RCC 7860 (cell line): ENCODE measurements at places on chromosomes 13 and 19.

DNA sequence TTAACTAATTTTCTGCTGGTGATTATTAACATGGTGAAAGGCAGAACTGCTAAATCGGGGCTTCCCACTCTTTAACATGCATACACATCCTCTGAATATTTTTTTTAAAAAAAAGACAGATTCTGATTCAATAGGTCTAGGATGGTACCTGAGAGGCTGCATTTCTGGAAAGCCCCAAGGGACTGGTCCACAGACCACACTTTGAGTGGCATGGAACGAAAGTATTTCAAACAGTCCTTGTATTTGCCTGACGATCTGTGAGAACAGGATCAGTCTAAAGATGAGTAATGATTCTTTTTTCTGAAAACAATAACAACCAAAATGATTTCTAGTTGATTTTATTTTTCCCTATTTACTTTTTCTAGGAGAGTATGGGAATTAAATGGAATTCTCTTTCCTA, 16.7 kb upstream of the SPART start:
- DNase-seq = no peak

DNA sequence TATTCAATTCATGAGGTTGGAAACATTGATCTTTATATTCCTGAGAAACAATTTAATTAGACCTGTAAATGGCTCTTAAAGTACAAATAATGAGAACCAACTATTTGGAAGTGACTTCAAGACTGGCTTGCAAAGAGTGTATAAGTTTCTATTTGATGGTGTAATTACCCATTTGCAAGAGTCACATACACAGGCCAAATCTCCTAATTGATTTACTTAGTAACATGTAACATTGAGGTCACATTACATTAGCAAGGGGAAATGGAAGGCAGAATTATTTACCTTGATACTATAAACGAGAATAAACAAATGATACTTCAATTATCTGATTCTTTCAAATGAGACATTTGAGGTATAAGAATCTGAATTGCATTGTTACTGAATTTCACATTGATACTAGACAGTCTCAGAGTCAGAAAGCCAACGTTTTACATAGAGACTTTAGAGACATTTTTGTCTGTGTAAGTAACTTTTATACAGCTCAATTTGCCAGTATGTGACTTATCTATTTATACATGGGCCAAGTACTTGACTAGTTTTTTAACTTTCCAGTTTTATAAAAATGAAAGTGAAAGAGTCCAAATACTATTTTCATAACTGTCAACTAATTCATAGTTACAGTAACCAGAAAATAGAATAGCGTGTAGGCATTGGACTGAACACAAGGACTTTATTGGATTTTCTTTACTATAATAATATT, 95.6 kb upstream of the RFC3 start:
- DNase-seq = no peak

DNA sequence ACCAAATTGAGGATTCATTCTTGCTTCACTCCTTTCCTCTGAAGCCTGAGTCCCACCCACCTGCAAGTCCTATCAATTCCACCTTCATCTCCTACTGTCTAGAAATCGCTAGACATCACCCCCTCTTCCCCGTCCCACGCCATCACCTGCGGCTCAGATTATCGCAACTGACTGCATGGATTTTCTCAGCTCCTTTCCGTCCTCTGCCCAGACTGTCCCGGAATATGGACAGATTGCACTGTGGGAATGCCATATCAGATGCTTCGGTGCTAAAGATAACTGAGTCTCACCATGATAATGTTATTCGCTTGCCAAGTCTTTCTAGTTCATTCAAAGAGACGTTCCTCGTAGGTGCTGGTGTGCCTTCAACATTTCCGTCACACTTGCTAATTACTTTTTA, 66.4 kb upstream of the USP29 start:
- DNase-seq = no peak

DNA sequence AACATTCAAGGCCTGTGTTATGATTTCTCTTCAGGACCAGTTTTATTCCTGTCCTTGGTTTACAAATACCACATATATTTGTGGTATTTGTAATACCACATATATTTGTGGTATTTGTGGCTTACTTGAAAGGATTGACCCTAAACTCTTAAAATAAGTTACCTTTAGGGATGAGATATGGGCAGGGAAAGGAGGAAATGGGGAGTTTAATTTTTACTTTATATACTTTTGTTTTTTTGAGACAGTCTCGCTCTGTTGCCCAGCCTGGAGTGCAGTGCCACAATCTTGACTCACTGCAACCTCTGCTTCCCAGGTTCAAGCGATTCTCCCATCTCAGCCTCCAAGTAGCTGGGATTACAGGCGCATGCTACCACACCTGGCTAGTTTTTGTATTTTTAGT, 2.3 kb upstream of the TGDS start:
- no peak for DNase-seq

GRCh38 chr13:28590461-28590860, 68.5 kb upstream of the POMP start:
- no peak for DNase-seq

DNA sequence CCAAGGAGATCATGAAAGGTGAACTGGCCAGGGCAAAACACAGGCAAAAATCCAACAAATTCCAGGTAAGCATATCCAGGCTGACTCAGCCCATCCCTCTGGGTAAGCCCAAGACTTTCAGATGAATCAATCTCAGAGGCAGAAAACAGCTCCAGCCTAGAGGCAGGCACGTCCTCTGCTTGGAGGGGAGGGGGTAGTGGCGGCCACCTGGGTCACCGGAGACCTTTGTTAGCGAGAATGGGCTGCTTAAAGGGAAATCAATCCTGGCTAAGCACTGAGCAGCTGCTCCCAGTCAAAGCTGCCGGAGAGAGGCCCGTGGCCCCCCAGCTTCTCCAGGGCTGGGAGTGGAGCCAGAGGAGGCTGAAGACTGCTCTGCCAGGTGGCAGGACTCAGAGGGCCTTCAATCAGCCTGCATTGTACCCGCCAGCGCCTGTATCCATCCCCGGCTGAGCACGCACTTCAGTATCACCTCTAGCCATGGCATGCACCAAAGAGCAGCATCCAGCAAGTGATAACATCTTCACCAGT, 48.2 kb downstream of the PIN1 start:
- no peak for DNase-seq

DNA sequence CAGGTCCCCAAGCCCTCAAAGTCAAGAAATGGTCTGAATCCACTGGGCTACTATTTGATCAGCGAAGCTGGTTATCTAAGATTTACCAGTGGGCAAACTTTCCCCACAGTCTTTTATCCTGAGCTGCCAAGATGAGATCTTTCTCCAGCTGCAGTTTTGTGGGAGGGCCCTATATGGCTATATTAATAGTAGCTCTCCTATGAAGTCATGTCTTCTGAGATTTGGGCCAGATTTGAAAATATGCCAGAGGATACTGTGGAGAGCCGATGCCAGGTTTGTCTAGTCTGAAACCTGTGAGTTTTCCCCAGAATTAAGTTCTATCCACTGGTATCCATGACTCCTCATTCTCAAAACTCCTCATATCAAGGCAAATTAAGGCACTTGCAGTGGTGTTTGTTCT, 173.2 kb downstream of the FLT1 start:
- no peak for DNase-seq

DNA sequence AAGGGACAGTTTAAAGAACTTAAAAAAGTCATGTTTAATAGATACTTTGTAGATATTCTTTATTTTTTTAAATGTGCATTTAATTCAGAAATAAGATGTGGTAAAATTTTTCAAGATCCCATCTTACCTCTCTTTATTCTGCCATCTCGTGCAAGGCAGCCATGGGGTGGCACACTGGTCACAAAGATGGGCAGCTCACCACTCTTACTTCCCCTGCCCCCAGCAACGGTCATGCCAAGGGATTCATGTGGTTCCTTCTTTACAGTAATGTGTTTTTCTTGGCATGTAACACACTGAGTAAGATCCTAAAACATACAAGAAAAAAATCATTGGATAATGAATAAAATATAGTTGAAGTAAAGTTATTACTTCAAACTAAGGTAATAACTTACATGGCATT, 64.2 kb downstream of the LNX2 start:
- no peak for DNase-seq

DNA sequence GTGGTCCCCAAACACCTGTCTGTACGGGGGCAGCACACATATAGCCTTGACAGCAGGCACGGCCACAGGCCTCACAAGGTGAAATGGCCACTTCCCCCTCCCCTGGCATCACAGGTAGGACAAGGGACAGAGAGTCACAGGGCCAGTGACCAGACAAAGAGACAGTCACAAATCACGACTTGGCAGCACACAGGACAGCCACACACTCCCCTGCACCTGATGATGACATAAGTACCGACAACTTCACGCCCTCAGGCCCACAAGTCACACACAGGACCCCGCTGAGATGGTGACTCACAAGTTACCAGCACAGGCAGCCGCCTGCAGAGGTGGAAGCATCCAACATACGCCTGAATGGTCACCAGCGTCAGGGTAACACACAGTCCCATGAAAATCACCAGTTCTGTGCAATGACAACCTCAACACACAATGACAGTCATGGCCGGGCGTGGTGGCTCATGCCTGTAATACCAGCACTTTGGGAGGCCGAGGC, 16.5 kb downstream of the TYK2 start:
- DNase-seq = peak; percentile 87

DNA sequence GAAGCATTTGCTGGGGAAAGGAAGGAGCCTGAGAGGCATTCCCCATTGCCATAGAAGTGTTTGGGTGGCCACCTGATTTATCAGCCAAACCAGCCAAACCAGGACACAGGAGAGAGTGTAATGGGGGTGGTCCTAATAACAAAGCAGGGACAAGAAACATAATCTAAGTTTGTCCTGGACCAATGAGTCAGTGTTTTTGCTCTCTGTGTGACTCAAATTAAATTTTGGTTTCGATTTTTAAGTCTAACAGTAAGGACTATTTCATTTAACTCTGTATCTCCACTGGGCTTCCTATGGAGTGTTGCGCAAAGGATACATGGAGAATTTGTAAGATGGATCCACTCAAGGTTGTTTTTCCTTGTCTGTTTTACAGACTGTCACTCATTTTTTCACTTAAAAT, 19.5 kb upstream of the TRPC4 start:
- DNase-seq = no peak

DNA sequence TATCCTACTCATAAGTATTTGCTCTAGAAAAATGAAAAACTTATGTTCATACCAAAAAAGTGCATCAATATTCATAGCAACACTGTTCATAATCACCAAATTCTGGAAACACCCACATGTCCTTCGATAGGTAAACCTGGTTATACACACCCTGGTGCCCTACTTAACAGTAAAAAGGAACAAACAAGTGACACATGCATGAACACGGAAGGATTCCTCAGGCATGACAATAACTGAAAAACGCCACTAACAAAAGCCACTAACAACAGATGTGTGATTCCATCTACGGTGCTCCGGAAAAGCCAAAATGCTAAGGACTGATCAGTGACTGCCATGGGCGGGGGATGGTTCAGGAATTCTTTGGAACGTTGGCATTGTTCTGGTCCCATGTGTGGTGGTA, 65.5 kb downstream of the STK24 start:
- DNase-seq = no peak

DNA sequence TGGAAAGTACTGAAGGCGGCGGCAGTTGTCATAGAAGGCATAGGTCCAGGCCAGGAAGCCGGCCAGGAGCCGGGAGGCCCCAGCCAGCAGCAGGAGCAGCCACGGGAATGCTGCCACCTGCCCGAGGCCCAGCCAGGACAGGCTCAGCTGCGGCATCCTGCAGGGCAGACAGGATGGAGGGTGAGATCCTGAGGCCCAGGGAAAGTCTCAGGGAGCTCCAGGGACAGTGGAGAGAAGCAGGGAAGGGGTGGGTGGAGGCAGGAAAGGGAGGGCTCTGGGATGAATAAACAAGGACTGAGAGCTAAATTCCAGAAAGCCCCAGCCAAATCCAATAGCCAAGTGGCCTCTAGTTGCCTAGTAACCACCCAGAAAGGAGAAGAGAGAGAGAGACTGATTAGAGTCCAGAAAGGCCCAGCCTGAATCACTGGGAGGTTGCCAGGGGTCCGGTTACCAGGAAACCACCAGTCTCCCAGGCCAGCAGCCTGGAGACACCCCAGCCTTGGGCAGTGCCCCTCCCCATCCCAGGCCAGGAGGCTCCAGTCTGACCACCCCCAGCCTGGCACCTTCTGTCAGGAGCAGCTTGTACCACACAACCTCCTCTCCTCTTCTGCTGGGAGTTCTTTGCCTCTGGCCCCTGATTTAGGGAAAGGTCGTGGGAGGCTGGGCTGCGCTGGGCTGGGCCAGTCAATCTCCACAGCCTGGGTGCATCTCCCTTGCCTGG, 7.5 kb upstream of the OR10H5 start:
- peak; percentile 37 for DNase-seq

DNA sequence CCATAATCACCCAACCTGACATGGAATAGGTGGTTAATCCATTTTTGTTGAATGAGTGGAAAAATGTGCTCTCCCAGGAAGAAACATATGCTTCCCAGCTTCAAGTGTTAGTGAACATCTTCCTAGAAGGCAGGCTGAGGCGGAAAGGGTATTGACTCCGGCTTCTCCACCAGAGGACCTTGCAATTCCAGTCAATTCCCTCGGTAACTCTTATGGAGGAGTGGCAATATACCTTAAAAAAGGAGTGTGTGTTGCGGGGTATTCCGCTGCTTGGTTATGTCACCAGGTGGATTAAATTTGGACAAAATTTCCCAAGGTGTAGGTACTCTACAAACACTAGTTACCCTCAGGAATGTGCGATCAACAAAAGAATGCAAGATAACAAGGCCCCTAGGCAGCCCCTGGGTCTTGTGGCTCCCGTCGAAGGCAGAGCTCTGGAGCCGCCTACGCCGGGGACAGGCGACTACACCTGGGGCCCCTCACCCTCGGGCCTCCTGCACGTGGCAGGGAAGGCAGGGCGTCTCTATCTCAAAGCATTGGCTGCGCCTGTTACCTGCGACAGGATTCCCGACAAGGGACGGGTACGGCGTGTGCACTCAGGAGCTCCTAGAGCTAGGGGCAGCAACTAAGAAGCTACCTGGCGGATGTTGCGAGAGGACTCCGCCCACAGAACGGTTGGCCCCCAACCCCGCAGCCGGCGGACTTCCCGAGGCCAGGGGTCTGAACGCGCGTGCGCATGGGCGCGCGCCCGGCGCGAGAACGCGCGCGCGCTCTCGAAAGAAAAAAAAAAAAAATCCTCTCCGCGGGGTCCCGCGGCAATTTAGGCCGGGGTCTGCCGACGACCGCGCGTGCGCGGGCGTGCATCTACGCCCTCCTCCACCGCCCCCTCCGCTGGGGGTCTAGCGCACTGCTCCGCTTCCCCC, at the start of gene WDR87:
Gene WDR87 (minus strand): TSS at position 649 of the 923 bp plus-strand sequence. CDS start 8,355 bp downstream, outside the sequence.
- no peak for DNase-seq

DNA sequence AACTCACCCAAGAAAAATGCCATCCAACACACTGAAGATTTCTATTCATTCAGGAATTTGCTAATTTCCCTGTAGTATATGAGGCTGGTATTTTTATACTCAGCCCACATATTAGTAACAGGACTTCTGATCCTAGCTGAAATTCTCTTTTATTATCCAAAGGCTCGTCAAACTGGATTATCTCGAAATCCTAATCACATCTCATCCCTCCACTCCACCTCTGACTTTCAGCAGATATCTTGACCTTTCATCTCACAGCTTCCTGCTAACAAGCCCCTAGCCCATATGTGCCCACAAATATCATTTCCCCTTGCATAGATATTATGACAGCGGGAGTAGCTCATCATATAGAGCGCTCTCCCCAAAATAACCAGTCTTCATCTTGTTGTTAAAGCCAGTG, 279.7 kb downstream of the FGF14 start:
- DNase-seq = no peak

GRCh38 chr19:11942843-11943108, 17.9 kb downstream of the ZNF700 start:
- DNase-seq = no peak
